ENCODE measurements at places on chromosomes 2 and 18. TPM values are rescaled to one million over a fixed set of nuclear protein-coding genes. Genes with fewer than 3 reads are reported as not detected.
A peak's percentile ranks its signal among the peaks of the same experiment; 100 is the strongest.

The BAZ2B gene
- total RNA-seq = 8.2 TPM

DNA sequence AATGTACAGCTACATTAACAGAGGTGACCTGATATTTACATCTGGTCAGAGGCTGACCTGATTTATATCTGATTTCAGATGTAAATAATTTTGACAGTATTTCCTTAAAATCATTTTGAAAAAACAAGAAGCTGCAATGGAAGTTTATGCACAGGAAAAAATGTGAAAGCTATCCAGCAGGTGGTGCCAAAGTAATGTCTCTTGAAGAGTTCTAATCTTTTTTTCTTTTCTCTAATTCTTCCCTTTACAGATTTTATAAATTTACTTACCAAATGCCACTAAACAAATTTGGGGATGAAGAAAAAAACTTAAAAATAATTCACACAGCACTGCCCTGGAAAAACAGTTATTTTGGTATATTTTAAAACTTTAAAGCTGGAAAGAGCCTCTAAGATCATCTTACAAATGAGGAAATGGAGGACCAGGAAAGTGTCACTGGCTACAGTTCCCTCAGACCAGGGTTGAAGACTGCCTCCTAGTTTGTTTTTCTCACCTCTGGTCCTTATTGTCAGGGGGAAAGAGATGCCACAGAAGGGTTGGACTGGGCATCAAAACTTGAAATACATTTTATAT, 16.4 kb upstream of the FBLN7 start:
- peaks cover 4% of the 10 kb centered on the region for H3K36me3 ChIP-seq
- no peak overlapping the region for H3K27ac ChIP-seq
- no peaks in the 10 kb centered on the region for H3K27me3 ChIP-seq
- no peak overlapping the region for H3K4me3 ChIP-seq

DNA sequence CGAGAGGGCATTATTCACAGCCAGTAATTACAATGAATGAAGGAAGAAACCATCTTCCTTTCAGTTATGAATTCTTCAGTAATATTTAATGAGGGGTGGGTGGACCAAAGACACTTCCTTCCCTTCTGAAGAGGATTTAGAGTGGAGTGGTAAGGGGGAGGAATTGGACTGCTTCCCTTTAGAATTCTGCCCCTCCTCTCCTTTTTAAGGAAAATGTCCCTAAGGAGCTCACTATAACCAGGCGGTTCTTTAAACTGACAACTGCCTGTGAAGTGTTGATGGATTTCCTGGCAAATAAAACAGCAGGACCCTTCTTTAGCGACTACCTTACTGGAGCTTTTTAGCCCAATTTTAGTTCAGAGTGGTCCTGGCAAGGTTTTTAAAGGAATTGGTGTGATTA, 86.4 kb downstream of the LIMS1 start:
- no peak for DNase-seq
- peak overlapping the region; percentile 82 for H3K4me3 ChIP-seq
- H3K4me1 ChIP-seq = peaks cover 79% of the 10 kb centered on the region
- no peaks in the 10 kb centered on the region for H3K36me3 ChIP-seq

- H3K27me3 ChIP-seq = peaks cover 80% of the 10 kb centered on the region
- no peaks in the 10 kb centered on the region for H3K36me3 ChIP-seq
- no peak overlapping the region for H3K27ac ChIP-seq
- H3K4me1 ChIP-seq = peaks cover 14% of the 10 kb centered on the region
These were observed 13.6 kb downstream of the HOXD3 start for GRCh38 chr2:176170602-176171305.

The RAB6D gene
- not detected for total RNA-seq

- H3K27me3 ChIP-seq = peaks cover 3% of the 10 kb centered on the region
- H3K36me3 ChIP-seq = no peaks in the 10 kb centered on the region
- no peak for DNase-seq
- H3K4me3 ChIP-seq = no peak overlapping the region
These were observed 44.7 kb upstream of the FAHD2A start for GRCh38 chr2:95357717-95358280.

DNA sequence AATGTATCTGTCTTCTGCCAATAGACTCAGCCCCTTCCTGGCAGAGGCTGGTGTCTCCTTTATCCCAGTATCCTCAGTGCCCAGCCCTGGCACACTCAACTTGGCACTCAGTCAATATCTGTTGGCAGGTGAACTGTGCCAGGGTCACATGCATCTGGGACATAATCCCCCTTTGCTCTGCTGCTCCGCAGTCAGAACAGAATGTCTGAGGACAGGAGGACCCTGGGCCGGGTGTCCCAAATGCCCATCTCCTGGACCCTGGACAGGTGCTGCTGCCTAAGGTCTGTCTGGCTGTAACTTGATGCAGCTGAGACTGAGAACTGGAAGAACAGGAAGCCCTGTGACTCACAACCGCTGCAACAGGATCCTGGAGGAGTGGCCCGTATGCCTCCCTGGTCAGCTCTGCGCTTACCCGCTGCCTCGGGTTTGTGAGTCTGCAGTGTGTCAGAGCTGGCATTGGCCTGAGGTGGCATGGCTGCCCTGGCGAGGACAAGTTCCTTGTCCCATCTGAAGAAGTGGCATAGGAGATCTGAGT, 11.4 kb downstream of the HK2 start:
- DNase-seq = peak; percentile 19
- no peak overlapping the region for H3K27ac ChIP-seq
- H3K4me3 ChIP-seq = no peak overlapping the region
- peaks cover 93% of the 10 kb centered on the region for H3K4me1 ChIP-seq
- peaks cover 46% of the 10 kb centered on the region for H3K36me3 ChIP-seq

The FOXD4L1 gene
- total RNA-seq = not detected

- peaks cover 1% of the 10 kb centered on the region for H3K27me3 ChIP-seq
- H3K4me3 ChIP-seq = no peak overlapping the region
- no peaks in the 10 kb centered on the region for H3K36me3 ChIP-seq
- H3K27ac ChIP-seq = no peak overlapping the region
- peaks cover 66% of the 10 kb centered on the region for H3K4me1 ChIP-seq
- no peak for DNase-seq
These were observed 142.8 kb upstream of the ID2 start for GRCh38 chr2:8538931-8539621.

DNA sequence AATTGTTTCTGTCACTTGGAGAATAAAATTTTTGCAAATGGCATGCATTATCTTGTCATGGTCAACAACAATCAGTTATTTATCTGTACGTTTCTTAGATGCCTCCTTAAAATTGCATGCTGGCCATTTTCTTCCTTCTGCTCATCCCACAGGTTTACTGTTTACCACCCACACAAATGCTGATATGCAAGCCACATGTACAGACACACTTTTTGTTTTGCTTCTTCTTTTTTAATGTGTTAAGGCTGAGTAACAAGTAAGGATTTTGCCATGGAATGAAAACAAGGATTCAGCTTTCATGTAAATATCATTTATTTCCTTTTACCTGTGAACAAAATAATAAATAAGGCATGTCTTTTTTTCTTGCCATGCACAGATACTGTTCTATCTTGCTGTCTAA, 1077.1 kb upstream of the ZEB2 start:
- no peaks in the 10 kb centered on the region for H3K4me1 ChIP-seq
- H3K27me3 ChIP-seq = no peaks in the 10 kb centered on the region
- H3K4me3 ChIP-seq = no peak overlapping the region
- H3K36me3 ChIP-seq = no peaks in the 10 kb centered on the region
- no peak for DNase-seq
- no peak overlapping the region for H3K27ac ChIP-seq

- DNase-seq = no peak
- H3K4me3 ChIP-seq = no peak overlapping the region
- peaks cover 4% of the 10 kb centered on the region for H3K4me1 ChIP-seq
- no peaks in the 10 kb centered on the region for H3K27me3 ChIP-seq
These were observed 385.5 kb downstream of the SETBP1 start for GRCh38 chr18:45066210-45066609.

DNA sequence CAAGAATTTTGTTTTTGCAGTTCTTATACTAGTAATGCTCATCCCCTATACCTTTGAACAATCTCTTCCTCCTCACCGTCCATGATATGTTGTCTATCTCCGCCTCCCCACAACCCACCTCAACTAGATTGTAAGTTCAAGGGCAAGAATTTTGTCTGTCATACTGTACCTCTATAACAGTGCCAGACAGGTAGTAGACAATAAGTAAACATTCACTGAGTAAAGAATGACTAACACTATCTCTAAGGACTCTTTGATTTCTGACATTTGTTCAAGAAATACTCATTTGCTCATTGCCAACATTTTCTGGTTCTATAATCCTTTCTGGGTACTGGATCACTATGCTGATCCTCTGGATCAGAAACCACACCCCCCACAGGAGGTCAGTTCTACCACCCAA, 82.4 kb downstream of the EXOC6B start:
- H3K27ac ChIP-seq = no peak overlapping the region
- H3K27me3 ChIP-seq = no peaks in the 10 kb centered on the region
- no peak for DNase-seq
- peaks cover 2% of the 10 kb centered on the region for H3K36me3 ChIP-seq
- H3K4me3 ChIP-seq = no peak overlapping the region

GRCh38 chr18:9952633-9953416, 39.0 kb downstream of the VAPA start:
- H3K36me3 ChIP-seq = peaks cover 39% of the 10 kb centered on the region
- H3K27ac ChIP-seq = no peak overlapping the region
- no peak for DNase-seq
- no peaks in the 10 kb centered on the region for H3K27me3 ChIP-seq
- H3K4me3 ChIP-seq = no peak overlapping the region

GRCh38 chr2:211328126-211328525, 771.7 kb downstream of the CPS1 start:
- H3K36me3 ChIP-seq = no peaks in the 10 kb centered on the region
- no peaks in the 10 kb centered on the region for H3K27me3 ChIP-seq
- H3K27ac ChIP-seq = no peak overlapping the region
- DNase-seq = no peak
- no peak overlapping the region for H3K4me3 ChIP-seq
- H3K4me1 ChIP-seq = no peaks in the 10 kb centered on the region

DNA sequence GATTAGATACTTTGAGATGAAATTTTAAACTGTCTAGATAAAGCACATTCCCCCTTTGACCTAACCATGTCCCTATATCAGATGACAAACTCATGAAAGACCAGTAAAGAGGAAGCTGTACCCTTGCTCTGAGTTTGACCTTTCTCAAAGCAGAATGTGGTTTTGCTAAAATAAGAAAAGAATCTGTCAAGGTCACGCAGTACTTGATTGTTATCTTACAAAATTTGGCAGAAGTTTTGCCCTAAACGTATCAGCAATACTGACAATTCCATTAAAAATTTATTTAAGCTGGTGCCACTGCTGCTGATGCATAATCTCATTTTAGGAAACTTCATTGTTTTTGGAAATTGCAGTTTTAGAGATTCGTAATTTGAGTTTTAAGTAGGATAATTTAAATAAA, 31.2 kb upstream of the GALM start:
- peaks cover 27% of the 10 kb centered on the region for H3K4me1 ChIP-seq
- H3K4me3 ChIP-seq = no peak overlapping the region

- DNase-seq = no peak
- peaks cover 9% of the 10 kb centered on the region for H3K4me1 ChIP-seq
- no peak overlapping the region for H3K27ac ChIP-seq
- no peak overlapping the region for H3K4me3 ChIP-seq
- H3K36me3 ChIP-seq = peaks cover 4% of the 10 kb centered on the region
These were observed 26.2 kb downstream of the R3HDM1 start for GRCh38 chr2:135557530-135557929.

DNA sequence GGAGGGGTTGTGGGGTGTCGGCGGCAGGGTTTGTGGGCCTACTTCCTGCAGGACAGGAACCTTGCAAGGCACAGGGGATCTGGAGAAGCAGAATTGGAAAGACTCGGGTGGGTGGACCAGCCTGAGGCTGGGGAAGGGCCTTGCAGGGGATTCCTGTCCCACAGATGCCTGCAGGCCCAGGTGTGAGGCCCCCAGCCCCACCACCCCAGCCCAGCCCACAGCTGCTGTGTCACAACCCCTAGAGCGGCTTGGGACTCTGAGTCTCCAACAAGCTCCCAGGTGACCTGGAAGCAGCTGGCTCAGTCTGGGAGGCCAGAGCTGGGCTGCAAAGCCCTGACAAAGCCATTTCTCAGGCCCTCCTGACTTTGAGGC, 93.1 kb downstream of the ZFP36L2 start:
- H3K4me1 ChIP-seq = peaks cover 93% of the 10 kb centered on the region
- peak overlapping the region; percentile 14 for H3K4me3 ChIP-seq
- peaks cover 5% of the 10 kb centered on the region for H3K36me3 ChIP-seq
- H3K27ac ChIP-seq = peak overlapping the region; percentile 95
- DNase-seq = no peak

GRCh38 chr2:64211276-64211921, 67.2 kb upstream of the PELI1 start:
- H3K4me3 ChIP-seq = no peak overlapping the region
- H3K27me3 ChIP-seq = no peaks in the 10 kb centered on the region
- peak overlapping the region; percentile 30 for H3K27ac ChIP-seq
- H3K36me3 ChIP-seq = no peaks in the 10 kb centered on the region

- H3K27me3 ChIP-seq = no peaks in the 10 kb centered on the region
- H3K4me3 ChIP-seq = peak overlapping the region; percentile 69
- H3K27ac ChIP-seq = peak overlapping the region; percentile 91
- DNase-seq = peak; percentile 94
These were observed 9.7 kb downstream of the SMAD7 start for GRCh38 chr18:48940854-48941611.

DNA sequence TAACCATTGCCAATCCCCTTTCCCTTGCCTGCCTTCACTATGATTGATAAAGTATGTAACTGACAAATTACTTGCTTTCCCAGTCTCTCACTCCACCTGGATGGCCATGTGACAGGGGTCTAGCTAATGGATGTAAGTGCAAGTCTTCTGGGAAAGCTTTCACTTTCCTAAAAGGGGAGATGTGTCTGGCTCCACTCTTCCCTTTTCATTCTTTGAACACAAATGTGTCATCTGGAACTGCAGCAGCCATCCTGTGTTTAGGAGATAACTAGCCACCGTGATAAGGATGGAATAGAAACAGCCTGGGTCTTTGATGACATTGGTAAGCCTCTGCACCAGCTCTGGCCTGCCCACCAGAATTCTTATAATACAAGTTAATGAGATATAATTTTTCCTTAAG, 38.2 kb downstream of the SNRPD1 start:
- H3K27ac ChIP-seq = no peak overlapping the region
- no peaks in the 10 kb centered on the region for H3K27me3 ChIP-seq
- DNase-seq = no peak
- H3K4me3 ChIP-seq = no peak overlapping the region
- peaks cover 4% of the 10 kb centered on the region for H3K4me1 ChIP-seq
- H3K36me3 ChIP-seq = peaks cover 19% of the 10 kb centered on the region
